Skeletal muscle cell (primary cell): ENCODE measurements at places on chromosomes 2 and 18.

- no peak for DNase-seq
These were observed 155.4 kb upstream of the VRK2 start for GRCh38 chr2:57891086-57891712.

GRCh38 chr18:73908323-73908722, 239.3 kb downstream of the FBXO15 start:
- no peak for DNase-seq

DNA sequence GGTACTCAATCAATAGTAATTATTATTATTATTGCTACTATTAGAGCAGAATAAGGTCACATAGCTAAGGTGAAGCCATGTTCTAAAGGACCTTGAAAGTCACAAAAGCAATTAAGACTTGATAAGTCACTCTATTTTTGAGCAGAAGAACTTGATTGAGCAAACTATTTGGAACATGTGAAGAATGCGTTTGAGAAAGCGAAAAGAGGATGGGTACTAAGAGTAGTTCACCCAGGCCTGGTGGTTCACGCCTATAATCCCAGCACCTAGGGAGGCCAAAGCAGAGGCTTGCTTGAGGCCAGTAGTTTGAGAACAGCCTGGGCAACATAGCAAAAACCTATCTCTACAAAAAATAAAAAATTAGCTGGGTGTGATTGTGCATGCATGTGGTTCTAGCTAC, 7.2 kb upstream of the RTN4 start:
- no peak for DNase-seq

DNA sequence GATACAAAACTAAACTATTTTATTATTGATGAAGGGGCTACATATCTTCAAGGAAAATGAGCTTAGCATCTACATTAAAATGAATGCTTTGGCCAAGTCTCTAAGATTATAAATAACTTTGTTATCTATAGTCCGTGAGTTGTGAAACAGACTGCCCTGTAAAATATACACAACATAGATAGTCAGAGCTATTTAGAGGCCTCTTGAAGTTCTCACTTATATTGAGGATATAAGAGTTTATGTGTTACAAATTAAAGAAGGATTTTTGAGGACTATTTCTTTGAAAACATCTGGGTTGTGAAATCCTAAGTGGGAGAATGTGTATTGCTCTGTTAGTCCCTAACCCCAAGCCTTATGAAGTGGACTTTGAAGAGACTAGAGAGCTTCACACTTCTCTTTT, 292.0 kb upstream of the CDH2 start:
- DNase-seq, result no peak

DNA sequence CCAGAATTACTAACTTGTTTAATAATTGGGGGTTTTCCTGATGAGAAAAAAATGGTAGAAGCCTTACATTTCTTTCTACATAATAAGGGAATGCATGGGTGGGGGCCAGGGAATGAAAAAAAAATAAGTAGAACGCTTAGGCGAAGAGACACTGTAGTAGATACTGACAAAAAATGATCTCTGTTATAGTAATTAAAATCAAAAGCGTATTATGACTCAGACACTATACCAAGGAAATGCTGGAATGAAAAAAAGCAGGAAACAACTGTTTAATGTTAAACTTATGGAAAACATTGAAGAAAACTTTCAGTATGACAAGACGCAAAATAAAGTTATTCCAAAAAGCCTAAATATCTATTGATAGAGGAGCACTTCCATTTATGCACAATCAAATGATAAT, 42.9 kb downstream of the PRPF40A start:
- no peak for DNase-seq

DNA sequence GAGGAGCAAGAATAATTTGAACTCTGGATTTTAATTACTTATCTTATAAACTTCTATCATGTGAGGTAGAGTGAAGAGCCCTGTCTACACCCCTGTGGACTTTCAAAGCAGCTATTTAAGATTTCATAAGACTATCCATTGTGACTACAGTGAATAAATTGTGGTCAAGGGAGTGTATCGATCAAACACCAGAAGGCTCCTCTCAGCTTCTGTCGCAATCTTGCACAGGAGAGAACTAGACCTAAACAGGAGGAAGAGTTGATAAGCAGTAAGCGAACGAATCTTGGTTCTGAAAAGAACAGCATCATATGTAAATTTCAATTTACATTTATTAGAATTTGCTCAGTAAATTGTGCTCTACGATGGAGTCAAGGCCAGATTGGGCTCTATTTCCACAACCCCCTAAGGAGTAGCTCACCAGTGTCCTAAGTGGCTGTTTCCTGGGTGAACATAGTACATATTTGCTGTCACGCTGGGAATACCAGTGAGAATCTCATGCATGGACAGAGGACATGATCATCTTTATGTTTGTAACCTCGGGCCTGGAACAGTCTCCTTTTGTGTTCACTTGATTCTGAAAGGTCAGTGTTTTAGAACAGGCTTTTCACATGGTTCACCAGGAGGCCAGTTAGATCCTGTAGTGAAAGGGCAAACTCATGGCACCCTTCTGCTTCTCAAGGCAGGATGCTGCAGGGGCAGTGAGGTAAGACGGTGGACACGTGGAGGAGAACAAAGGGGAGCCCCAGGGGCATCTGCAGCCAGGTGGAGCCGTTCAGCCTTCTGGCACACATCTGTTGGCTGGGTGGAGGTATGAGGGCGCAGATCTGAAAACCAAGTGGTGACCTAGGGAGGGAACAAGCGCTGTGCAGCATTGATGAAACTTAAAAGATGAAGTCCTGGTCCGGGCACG, 33.3 kb downstream of the NPAS2 start:
- DNase-seq, result no peak

- no peak for DNase-seq
These were observed 144.8 kb downstream of the SMAD7 start for GRCh38 chr18:48805826-48806535.

GRCh38 chr18:50465211-50466153, 90.6 kb downstream of the SKA1 start:
- DNase-seq, result no peak

- no peak for DNase-seq
These were observed 249.2 kb upstream of the FIGN start for GRCh38 chr2:163984986-163985385.
